T-helper 2 cell (primary cell): ENCODE measurements at places on chromosomes 12 and 14.

GRCh38 chr12:44317651-44318126 lies 481.8 kb downstream of the TMEM117 start:
- DNase-seq: no peak

- DNase-seq: no peak
Observed at GRCh38 chr12:46855760-46856159, 30.0 kb upstream of the SLC38A4 start.

GRCh38 chr12:101655393-101655792 lies 42.0 kb upstream of the CHPT1 start:
- no peak for DNase-seq

DNA sequence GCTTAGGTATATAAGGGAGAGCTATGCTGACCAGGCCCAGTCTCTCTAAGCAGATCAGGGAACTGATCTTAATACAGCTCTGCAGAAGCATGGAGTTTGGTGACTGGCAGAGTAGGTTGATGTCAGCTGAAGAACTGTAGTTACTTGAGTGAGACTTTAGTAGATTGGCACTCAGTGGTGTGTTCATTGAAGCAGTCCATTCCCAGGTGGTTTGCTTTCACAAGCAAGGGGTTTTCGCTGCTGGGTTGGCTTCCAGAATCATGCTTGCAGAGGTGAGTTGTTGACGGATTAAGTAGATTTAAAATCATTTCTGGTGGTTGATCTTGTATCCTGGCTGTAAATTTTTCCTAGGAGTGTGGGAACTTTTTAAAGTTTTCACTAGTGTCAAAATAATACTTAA lies 6.5 kb upstream of the DHRS7 start:
- no peak for DNase-seq

DNA sequence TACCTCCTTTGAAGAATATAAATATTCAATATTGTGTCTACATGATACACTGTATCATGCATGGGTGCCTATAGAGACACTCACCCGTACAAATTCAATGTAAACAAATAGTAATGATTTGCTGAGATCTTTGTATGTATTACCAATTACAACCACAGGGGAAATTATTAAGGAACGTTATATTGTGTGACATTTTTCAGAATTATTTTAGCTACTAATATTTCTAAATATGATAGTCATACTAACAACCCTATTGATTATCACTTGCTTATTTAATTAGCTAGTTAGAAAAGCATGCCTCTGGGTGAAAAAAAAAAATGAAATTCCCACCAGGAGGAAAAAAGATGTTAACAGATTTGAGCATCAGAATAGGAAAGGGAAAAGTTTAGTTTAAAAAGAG lies 2.1 kb downstream of the SOX5 start:
- no peak for DNase-seq

DNA sequence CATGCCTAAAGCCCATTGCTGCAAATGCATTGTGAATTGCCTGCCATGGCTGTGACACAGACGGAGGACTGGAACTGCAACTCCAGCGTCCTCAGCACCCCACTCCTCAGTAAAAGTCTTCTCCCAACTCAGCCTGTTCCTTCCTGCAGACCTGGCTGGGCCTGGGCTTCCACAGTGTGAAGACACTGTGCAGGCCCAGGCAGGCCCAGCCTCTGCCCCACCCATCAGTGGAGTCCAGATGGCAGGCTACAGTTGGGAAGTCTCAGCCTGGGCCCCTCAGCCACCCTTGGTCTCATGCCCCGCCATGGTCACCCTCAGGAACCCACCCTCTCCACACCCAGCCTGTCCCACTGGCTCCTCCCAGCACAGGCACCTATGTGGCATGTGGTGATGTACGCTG lies 22.0 kb downstream of the VSX2 start:
- DNase-seq: no peak

DNA sequence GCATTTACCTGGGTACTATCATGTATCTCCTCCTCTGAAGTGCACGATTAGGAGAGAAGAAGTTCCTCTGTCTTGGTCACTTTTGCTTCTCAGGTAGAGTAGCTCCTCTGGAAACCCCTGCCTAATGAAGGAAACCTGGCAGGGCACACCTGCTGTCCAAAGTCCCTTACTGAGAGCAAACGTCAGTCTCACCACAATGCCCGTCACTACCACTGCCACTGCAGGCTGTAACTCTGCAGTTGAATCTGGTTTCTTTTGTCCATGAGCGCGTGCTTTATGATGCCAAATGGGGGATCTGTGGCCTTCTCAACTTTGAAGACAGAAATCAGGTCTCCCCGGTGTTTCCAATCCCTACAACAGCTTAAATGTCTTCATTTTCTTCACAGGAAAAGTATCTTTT lies 1068.6 kb downstream of the BCL11B start:
- DNase-seq: no peak

DNA sequence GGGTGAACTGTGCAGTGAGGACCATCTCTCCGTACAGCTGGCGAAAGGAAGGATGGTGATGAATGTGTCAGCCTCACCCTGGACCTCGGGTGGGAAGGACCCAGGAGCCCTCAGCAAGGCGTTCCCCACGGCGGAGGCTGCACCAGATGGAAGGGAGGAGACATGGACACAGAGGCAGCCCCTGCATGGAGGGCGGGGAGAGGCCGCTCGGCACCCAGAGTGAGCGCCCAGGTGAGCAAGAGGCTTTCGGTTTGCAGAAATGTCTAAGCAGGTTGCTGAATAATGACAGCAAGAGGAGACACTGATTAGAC lies 109.9 kb downstream of the PIWIL1 start:
- DNase-seq: no peak

GRCh38 chr14:76101391-76102379 lies 50.0 kb upstream of the GPATCH2L start:
- DNase-seq: no peak

DNA sequence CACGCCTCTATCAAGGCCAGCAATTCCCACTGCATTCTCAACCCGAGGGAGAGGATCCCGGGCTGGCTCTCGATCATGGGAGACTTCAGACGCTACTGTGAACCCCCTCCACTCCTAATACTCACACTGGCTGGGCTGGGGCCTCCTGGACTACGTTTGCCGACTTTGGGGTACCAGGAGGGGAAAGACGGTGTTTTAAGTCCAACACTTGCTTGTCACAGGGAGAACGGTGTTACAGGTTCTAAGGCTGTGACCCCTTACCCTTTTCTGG lies 463 bp downstream of the NACA start:
- no peak for DNase-seq

GRCh38 chr14:67491741-67492507 lies 3.4 kb upstream of the TMEM229B start:
- DNase-seq: no peak

DNA sequence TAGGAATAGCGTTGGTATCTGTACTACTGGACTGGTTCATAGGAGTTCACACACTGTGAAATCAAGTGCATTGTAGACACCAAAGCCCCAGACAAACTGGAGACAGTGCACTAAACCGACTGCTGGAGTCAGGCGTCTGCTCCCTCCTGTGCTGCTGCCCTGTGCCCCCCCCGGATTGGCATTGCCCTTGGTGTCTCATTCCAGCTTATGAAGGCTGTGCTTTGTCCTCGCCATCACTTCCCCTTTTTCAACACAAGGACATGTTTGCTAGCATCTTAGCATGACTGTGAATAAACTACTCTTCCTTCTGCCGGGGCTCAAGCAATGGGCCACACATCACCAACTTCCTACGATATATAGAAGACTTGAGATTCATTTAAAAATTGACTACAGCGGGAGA lies 84.0 kb downstream of the TMCC3 start:
- DNase-seq: no peak

DNA sequence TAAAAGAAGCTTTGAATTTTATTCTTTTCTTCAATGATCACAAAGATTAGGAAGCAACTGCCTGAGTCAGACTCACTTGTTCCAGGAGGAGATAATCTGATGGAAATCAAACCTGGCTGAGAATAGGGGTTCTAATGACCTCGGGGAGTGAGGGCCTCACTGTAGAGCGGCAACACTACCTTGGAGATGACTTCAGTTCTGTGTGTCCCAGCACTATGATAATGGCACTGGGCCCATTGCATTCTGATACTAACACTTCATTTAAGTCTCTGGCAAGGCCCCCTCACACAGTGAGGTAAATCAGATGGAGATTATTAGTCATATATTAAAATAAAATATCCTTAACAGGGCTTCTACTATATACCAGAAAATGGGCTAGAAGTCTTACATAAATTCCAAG lies 233.3 kb upstream of the EGLN3 start:
- no peak for DNase-seq

GRCh38 chr12:52634266-52635056 lies 16.1 kb upstream of the KRT73 start:
- DNase-seq: no peak

GRCh38 chr14:90819734-90820393 lies 3.6 kb upstream of the TTC7B start:
- no peak for DNase-seq

GRCh38 chr14:34463598-34463961 lies 1.5 kb upstream of the SPTSSA start:
- DNase-seq: no peak

DNA sequence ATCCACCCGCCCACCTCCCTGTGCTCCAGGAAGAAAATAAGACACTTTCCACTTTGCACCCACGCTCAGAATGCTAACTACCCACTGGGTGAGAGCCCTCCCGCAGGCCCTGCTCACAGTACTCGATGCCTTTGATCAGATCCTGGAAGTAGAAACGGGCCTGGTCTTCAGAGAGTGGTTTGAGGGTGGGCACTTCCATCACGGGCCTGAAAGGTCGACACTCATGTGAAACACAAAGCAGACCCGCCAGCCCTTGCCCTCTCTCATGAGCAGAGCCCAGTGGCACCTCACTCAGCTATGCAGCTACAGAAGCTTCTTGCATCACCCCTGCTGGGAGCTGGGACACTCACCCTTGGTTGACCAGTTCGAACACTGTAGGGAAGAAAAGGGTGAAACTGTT lies 41.1 kb downstream of the CAMKK2 start:
- DNase-seq: peak; percentile 15

- DNase-seq: no peak
Observed at GRCh38 chr14:31660191-31660590, 99.0 kb downstream of the NUBPL start.

DNA sequence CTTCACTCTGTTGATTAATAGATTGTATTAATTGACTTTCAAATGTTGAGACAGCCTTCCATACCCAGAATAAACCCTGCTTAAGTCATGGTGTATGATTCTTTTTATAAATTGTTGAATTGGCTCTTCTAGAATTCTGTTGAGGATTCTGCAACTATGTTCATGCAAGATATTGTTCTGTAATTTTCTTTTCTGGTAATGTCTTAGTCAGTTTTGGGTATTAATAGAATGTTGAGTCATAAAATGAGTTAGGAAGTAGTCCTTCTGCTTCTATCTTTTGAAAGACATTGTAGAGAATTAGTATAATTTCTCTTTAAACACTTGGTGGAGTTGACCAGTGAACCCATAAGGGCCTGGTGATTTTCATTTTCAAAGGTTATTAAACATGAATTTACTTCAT lies 958.9 kb downstream of the LRFN5 start:
- no peak for DNase-seq

GRCh38 chr12:98983647-98984046 lies 338.6 kb downstream of the APAF1 start:
- no peak for DNase-seq
